ENCODE measurements at places on chromosomes 1 and 21.

DNA sequence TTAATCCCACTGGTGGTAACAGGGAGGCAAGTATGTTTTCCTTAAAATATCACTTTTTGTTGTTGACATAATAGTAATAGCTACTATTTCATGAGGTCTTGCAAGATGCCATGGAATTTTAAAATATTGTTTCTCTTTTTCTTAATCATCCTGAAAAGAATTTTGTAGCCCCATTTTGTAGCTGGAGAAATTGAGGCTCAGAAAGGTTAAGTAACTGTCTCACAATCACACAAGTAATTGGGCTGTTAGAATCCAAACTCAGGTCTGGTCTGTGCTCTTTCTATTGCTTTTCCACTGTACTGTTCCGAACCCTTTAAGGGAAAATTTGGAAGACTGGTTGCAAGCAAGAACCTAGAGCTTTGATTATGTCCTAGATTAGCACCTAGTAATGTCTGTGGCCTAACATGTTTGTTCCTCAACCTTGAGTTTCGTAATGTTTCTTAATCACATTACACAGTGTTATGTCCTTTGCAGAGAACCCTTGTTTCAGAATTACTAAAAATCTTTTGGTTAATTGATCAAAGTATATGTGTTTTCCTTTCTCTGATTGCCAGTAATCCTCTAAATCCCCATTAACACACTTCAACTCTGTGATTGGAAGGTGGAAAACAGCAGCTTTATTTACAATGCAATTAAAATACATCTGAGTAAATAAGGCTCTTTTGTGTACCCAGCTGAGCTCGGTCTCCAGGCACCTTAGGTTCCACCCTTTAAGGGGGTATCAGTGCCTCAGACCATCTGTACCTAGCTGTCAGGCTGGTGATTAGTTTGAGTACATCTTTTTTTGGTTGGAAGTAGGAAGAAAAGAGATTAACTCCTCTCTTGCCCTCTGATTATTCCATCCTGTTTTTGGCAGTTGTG, 10.4 kb downstream of the LRRC42 start:
- no peak for DNase-seq

- DNase-seq, result no peak
These were observed 50.3 kb downstream of the ARHGEF16 start for GRCh38 chr1:3504822-3505153.

- no peak for DNase-seq
These were observed 37.3 kb downstream of the AHDC1 start for GRCh38 chr1:27566462-27567145.

DNA sequence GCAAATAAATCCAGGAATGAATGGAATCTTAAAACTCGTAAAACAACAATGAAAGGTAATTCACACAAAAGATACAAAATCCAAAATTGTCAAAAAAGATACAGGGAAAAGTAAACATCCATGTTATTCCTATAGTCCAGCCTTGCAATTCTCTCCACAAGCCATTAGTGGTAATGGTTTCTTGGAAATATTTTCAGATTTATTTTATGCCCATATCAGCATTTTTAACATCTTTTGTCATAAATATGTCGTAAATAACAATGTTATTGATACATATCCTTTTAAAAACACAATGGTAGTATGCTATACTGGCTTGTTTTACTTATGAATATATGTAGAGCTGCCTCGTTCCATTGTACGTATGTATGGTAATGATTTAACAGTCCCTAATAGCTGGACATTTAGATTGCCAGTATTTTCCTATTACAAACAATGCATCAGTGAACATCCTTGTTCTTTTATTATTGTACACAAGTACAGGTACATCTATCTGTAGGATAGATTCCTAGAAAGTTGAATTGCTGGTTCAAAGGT, 30.6 kb downstream of the DNTTIP2 start:
- no peak for DNase-seq

Data from stimulated activated CD4-positive, alpha-beta T cell treated with anti-CD3 and anti-CD28 coated beads, Interleukin-4, amount 100 ng/mL, for 1 hour (primary cell).